ENCODE measurements at places on chromosomes 12 and 14.

- no peak for DNase-seq
These were observed 3.8 kb upstream of the PDE3A start for GRCh38 chr12:20364501-20364900.

DNA sequence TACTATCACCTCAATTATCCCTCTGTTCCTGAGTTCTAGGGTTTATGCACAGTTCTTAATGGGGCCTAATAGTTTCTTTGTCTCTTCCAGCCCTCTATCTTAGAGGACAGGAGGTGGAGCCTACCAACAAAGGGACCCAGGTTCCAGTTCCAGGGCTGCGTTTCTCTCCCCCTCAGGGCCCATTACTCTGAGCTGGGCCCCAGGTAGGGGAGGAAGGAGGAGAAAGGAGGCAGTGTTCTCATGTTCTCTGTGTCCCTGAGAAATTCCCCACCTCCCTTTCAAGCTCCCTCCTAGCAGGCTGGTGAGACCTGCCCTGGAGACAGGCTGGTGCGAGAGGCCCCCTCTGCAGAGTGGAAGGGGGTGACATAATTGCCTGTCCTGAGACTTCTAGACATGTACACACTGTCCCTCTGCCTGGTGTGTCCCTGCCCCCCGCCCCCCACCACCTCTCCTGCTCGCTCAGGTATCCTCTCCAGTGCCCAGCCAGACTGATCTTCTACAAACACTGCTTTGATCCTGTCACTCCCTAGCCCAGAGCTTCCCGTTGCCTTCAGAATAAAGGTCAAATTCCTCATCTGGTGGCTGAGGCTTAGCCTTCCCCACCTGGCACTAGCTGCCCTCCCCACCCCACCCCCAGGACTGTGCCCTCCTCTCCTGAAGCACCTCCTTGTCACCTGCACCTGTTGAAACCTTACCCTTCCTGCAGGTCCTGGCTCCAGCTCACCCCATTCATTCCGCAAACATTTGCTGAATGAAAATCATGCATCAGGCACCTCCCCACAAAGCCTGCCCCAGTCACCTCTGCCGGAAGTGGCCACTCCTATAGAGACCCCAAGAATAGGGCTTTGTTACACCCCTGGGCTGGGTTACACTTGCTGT is 21.1 kb upstream of the KRT8 start:
- no peak for DNase-seq

DNA sequence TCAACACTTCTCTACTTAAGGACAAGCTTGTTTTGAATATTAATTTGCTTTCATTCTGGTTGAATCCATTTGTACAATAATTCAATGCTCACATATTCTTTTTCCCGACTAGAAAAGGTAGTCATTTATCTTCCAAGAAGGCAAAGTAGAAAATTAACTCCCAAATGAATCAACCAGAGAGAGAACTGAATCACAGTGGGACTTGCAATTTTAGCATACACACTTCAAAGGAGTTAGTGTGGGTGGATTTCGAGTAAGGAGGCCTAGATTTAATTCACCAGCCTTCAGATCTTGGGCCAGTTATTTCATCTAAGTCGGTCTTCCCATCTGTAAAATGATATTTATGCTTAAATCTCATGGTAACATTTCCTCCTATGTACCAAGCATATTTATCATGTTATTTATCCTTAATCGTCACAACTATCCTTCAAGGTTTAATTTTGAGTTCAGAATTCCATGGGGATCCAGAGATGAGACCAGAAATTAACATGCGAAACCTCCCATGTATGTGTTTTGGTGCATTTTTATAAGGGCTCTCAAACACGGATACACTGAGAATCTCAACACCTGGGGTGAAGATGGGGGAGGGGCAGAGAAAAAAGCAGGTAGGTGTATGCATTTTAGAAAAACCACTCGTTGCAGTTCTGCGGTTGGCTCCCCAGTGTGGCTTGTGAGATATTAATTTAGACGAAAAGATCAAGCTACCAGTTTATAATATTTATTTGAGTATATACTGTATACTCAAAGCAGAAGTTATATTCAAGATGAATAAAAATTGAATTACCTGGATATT is 38.9 kb upstream of the IL22 start:
- no peak for DNase-seq

DNA sequence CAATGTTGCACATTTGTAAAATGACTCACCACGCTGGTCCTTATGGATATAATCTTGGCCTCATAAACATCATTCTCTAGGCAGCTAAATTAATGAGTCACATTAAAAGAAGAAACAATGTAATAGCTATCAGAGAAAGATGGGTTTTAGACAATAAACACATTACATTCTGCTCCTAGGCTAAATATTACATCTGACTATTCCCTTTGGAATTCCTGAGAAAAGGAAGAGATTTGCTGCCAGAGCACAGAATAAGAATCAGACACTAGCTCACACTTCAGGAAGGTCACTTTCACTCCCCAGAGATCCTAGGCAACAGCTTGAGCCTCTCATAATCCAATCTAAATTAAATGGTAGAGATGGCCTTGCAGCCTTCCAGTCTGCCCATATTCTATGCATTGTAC is 218.2 kb downstream of the PTPRO start:
- DNase-seq = no peak

DNA sequence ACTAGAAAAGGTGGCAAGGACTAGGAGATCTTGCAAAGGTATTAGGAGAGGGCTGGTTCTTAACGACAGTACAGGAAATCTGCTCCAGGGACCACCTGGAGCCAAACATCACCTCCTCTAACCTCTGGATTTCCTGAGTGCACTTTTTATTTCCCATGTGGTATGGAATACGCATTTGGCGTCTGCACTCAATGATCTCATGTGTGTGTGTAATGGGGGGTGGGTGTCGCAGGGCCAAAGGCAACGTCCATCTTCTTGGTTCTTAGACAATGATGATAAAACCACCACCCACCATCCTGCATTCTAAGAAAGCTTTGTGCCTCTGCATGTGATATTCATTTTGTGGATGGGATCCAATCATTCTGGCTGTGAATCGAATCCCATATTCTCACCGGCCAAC is 68.8 kb downstream of the CLMN start:
- no peak for DNase-seq

DNA sequence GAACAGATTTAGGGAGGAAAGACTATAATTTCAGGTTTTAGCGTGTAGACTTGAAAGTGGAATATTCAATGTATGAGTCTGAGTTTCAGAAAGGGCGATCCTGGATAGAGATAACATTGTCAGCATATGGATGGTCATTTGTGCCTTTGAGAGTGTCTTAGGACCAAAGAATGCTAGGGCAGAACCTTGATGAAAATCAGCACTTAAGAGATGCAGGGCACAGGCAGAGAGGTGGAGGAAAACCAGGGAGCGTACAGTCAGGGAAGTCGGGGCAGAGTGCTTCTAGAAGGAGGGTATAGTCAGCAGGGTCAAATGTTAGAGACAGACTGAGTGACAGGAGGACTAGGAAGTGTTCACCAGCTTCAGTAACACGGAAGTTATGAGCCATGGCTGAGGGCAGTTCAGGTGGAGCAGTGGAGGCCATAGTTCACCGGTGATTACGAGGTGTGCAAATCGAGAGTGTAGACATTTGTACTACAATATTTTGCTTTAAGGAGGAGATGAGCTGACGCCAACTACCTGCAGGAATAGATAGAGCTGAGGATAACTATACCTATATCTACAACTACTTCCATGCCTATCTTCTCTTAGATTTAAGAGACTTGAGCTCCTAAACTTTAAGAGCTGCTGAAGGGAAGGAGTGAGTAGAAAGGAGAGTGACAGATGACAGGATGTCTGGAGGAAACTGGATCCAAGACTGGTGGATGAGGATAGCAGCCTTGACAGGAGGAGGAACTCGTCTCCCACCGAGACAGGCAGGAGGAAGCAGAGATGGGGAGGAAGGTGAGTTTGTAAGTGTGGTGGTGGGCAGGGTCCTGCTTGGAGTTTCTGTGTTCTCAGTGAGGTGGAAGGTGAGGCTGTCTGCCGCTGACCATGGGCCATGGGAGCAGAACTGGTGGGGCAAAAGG is 6.5 kb downstream of the CBLN3 start:
- no peak for DNase-seq

- DNase-seq = no peak
These were observed 12.3 kb downstream of the DENND5B start for GRCh38 chr12:31578632-31579031.

- no peak for DNase-seq
These were observed 1.3 kb downstream of the IL22 start for GRCh38 chr12:68252077-68252476.

GRCh38 chr14:54424479-54424901 is 16.7 kb downstream of the CNIH1 start:
- DNase-seq = no peak

GRCh38 chr14:91119556-91120311 is 5.9 kb downstream of the DGLUCY start:
- no peak for DNase-seq

- no peak for DNase-seq
These were observed 109.0 kb upstream of the AMIGO2 start for GRCh38 chr12:47188576-47189441.

- no peak for DNase-seq
These were observed 123.6 kb downstream of the SCARB1 start for GRCh38 chr12:124739953-124740561.

DNA sequence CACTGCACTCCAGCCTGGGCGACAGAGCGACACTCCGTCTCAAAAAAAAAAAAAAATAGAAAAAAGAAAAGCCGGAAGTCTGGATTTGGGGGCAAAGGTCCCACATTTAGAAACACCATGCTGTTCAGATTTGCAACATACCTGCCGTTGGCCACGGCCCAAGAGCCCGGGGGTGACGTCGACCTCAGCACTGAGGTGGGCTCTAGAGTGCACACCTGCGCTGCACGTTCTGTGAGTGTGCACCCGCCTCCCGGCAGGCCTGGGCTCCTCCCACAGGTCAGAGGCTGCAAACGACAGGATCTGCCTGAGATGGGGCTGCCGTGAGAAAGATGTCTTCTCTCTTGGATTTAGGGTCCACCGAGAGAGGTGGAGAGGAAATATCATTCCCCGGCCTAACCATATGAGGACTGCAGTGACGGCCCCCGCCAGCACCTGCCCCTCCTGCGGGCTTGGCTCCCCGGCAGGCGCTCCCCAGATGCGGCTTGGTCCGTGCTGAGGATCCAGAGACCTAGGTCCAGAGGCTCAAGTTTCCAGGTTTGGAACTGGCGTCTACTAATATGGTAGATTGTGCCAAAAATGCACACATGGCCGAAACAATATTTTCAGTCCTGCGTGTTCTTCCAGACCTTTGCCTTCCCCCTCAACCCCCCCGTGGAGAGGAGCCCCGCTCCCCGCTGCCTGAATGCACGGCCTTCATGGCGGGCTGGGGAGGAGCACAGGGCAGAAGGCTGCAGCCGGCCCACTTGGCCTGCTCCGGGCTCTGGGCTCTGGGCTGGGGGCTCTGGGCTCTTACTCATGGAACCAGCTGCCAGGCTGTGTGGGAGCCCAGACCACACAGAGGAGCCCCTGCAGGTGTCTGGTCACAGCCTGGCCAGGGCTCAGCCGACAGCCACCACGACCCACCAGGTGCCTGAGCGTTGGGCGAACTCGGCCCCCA is 58.8 kb upstream of the FBRSL1 start:
- DNase-seq = no peak

DNA sequence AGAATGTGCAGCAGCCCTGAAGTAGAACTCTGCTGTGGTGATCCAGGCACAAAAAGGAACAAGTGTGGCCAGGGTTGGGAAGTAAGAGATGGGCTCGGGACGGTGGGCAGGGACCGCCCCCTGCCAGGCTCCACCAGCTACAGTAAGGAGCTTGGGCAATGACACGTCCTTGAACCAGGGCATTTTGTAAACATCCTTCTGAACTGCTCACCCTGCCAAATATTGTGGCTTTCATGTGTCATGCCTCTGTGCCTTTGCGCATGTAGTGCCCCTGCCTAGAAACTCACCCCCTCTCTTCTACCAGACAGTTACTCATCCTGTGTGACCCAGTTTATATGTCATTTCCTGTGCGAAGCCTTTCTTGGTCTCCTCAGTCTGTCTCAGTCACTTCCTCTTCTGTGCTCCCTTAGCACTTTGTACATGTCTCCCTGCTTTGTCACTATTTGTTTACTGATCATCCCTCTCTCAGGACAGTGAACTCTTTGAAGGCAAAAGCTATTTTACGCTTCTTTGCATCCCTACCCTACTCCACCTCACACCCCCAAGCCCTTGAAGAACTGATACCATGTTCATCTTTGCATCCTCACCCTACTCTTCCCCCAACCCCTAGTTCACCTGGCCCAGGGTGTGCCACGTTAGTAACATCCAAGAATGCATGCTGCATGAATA is 108.9 kb upstream of the PLEKHG7 start:
- DNase-seq = peak; percentile 55

DNA sequence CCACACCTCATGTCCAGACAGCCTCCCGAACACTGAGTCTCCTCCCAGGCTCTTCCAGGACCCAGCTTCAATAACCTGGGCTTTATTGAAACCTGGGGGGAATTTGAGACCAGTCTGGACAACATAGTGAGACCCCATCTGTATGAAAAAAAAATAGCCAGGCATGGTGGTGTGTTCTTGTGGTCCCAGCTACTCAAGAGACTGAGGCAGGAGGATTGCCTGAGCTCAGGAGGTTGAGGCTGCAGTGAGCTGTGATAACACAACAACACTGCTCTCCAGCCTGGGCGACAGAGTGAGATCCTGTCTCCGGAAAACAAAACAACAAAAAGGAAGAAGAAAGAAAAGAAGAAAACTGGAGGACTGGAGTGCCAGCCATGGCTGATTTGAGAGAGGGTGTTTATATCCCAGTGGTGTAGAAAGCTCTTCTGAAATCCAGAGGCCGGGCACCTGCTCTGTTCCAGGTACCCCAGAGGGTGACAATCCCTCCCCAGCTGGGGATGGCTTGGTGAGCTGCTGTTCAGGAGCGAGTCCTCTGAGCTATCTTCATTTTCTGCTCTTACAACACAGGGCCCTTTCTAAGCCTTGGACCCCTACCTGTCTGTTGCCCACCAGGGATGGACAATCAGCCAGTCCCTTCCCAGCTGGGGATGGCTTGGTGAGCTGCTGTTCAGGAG is 6.0 kb upstream of the PGF start:
- no peak for DNase-seq

DNA sequence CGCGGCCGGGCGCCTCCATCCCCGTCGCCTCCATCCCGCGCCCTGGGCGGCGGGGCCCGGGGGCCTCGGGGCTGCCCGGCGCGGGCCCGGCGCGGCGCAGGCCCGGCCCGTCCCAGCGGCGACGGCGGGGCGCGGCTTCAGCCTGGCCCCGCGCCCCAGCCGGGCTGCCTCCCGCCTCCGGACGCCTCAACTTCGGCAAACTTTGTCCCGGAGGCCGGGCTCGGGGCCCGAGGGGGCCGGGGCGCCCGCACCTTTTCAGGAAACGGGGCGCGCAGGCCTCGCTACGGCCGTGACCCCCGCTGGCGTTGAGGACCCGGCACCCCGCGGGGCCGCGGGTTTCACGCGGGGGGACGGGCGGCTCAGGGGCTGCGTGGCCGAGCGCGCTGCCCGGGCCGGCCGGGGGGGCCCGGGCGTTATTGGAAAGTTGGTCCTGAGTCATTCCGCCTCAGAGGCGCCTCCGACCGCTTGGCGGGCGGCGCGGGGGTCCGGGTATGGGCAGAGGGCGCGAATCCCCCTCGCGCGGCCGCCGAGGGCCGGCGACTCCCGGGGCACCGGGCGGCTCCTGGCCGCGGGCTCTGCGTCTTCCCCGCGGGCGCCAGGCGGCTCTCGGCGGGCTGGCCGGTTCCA is 575 bp downstream of the TRAF3 start:
- DNase-seq = no peak
